GM06990 (cell line): ENCODE measurements at places on chromosomes 2 and 18.

GRCh38 chr2:241577413-241578122, 19.0 kb downstream of the BOK start:
- no peak for DNase-seq

GRCh38 chr2:239208465-239209180, 192.2 kb downstream of the HDAC4 start:
- no peak for DNase-seq

GRCh38 chr2:129191530-129191929, 787.9 kb upstream of the RAB6C start:
- DNase-seq, result no peak

DNA sequence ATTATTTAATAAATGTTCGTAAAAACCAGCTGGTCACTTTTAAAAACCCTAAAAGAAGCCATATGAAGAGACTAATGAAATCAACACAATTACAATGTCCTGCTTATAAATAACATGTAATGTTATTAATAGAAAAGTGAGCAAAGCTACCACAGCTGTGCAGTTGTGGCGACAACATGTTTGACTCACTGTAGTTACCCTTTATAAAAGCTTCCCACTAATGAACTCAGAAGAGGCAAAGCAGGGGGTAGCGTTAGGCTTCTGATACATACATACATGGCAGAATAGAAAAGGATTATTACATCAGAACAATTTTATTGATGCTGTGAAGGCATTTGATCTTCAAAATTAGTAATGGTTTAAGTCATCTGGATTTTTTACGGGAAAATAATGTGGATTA, 219.7 kb downstream of the SLC4A10 start:
- DNase-seq, result no peak

DNA sequence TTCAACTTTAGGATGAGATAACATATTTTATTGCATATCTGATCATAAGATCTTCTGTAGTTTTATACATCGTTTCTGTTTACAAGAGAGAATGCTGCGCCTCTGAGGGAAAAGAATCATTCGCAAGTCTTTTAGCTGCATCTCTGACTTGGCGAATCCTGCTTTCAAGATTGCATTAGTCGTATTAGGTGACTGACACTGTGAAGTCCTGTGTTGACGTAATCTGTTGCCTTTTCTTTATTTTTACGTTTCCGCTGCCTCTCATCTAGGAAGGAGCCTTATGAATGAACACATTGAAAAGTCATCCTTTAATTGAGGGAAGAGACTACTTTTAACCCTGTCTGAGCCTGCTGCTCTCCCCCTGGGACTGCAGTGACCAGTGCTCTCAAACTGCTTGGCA, 101.5 kb downstream of the LDLRAD4 start:
- DNase-seq, result no peak

DNA sequence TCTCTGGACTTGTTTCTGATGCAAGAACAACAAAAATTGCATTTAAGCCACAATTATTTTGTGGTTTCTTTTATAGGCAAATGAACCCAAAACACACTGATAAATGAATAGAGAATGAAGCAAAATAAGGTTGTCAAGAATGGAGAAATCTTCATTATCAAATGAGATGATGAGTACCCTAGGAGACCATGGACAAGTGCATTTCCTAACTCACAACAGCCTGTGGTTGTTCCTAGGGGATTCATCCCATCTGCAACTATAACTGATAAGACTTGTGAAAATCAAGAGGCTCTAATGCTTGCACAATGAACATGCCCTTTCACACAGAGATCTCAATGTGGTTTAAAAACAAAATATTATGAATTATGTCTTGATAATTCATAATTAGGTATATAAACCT, 159.9 kb downstream of the PDE1A start:
- no peak for DNase-seq

- no peak for DNase-seq
These were observed 226.5 kb upstream of the RBMS1 start for GRCh38 chr2:160720098-160720497.

- no peak for DNase-seq
These were observed 70.8 kb downstream of the TNP1 start for GRCh38 chr2:216789081-216789480.

DNA sequence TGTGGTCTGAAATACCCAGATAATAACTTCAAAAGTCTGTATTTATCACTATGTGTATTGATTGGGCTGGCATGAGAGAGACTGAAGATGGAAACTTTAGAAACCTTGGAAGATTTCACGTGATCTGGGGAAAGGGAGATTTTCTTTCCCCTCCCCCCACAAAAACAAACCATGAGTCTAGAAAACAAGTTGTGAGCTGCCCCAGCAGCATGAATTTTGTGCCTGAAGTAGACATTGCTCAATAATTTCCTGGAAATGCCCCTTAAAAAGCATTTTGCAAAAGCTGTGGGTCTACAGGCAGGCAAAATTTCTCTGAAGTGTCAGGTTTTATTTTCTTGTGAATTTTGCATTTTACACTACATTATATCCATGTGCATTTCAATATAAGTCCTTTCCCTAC, 101.8 kb downstream of the ETAA1 start:
- no peak for DNase-seq

DNA sequence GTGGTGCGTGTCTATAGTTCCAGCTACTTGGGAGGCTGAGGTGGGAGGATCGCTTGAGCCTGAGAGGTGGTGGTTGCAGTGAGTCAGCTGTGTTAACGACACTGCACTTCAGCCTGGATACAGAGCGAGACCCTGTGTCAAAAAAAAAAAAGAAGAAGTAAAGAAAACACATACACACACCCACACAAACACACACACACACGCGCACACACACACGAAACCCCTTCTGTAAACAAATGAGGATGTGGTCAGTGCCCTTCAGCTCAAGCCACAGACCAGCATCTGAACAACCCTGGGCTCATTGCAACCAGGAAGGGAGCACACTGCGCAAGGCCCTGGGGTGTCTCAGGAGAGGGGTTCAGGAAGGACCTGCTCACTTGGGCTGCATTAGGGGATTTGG, 47.9 kb upstream of the KCNF1 start:
- DNase-seq, result peak; percentile 59

DNA sequence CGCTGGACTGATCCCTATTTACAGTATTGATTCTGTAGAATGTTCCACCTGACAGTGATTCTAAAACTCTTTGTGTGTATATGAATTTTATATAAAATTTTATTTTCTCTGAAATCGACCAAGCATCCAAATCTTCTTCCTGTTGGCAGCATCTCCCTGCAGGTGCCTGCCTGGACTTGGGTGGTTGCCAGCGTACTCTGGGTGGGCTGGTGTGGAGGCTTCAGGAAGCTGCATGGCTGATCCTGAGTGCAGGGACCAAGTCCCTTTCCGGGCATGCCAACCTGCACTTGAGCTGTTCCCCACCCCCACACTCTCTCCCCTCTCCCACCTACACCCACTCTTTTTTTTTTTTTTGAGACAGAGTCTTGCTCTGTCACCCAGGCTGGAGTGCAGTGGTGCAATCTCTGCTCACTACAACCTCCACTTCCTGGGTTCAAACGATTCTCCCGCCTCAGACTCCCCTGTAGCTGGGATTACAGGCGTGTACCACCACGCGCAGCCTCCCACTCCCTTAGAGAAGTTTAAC, 53.2 kb upstream of the ALKAL2 start:
- DNase-seq, result no peak

- no peak for DNase-seq
These were observed 16.1 kb downstream of the ACSL3 start for GRCh38 chr2:222876947-222877346.

DNA sequence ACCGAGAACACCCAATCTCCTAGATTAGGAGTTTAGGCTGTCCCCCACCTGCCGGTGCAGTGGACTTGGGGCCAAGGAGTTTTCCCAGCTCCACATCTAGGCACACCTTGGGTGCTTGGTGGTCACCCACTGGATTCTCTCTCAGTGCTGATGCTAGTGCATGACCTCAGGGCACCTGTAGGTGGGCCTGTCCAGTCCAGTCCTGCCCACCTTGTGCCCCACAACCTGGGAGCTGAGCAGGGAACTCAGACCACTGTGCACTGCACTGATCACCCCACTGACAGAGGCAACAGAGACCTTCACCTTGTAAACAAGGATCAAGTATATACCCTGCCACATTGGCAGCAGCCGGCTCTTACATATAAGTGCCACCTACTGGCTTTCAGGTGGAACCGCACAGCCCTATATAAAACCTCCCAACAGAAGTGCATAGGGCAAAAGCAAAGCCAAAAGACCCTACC, 12.7 kb upstream of the CDH19 start:
- DNase-seq, result no peak

DNA sequence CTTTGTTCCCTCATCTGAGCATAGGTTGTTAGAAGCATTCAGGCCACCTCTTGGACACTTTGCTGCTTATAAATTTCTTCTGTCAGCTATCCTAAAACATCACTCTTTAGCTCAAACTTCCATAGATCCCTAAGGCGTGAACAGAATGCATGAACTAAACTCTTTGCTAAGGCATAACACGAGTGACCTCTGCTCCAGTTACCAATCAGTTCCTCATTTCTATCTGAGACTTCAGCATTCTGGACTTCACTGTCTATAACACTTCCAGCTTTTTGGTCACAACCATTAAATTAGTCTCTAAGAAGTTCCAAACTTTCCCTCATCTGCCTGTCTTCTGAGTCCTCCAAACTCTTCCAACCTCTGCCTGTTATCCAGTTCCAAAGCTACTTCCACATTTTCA, 8.3 kb upstream of the VWA3B start:
- DNase-seq, result no peak

DNA sequence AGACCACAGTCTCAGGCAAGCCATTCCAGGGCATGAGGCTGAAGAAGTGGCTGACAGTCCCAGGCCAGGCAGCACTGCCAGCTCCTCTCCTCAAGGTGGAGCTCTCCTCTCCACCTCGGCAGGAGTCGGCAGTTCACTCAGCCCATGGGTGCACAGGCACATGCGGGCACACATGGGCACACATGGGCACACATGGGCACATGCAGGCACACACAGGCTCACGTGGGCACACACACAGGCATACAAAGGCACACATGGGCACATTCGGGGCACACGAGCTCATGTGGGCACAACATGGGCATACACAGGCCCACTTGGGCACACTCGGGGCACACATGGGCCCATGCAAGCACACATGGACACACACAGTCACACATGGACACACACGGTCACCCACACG, 65.3 kb upstream of the TAF1B start:
- no peak for DNase-seq
